ENCODE measurements at places on chromosomes 3 and 15.

GRCh38 chr3:129974833-129975704, 549 bp downstream of the TRH start:
- DNase-seq: no peak

DNA sequence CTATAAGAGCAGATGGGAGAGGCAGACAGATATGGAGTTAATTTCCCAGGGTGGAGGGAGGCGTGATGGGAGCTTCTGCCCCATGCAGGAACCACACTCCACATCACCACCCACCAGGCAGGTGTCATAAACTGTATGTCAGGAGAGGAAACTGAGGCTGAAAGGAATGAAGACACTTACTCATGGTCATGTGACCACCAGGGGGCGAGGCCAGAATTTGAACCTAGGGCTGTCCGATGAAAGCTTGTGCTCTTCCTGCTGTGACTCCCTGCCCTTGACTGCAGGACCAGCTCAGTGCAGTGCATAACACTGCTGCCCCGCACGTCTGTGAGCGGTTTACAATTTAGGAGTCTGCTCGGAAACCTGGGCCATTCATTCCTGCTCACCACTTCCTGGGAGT, 28.8 kb downstream of the NUP210 start:
- DNase-seq: no peak

DNA sequence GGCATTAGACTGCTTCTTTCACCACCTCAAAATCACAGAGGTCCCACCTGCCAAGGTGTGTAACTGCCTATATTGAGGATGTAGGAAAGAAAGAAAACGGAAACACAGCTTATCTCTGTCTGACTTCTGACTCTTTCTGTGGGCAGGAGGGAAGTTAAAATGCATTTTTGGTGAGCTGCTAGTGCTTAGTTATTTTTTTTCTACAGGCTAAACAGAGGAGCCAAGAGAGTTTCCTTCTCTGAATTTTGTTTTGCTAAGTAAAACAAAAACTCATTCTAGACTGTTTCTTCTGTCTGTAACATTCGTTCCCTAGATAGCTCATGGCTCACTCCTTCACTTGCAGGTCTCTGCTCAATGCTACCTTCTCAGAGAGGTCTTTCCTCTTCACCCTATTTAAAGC, 18.8 kb upstream of the AMOTL2 start:
- DNase-seq: no peak

DNA sequence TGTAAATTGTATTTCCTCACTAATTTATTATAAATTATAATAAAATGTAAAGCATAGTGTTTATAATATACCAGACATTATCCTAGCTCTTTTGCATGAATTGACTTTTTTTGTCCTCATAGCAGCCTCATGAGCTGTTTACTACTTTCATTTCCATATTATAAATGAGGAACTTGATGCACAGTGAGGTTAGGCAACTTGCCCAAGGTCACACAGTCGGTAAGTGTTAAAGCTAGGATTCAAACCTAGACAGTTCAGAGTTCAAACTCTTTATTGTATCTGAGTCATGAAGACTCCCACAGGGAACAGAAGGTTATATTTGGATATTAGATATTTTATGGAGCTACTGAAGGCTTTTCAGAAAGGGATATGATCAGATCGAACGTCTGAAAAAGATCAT, 322.2 kb upstream of the SATB1 start:
- no peak for DNase-seq

DNA sequence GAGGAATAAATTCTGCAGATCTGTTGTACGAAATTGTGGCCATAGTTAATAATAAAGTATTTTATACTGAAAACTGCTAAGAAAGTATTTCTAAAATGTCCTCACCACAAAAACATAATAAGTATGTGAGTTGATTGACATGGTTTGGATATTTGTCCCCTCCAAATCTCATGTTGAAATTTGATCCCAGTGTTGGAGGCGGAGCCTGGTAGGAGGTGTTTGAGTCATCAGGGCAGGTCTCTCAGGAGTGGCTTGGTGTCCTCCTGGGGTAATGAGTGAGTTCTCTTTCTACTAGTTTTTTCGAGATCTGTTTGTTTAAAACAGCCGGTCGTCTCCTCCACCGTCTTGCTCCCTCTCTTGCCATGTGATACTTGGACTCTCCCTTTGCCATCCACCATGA, 424.1 kb upstream of the KCNMB2 start:
- DNase-seq: no peak

- DNase-seq: peak; percentile 4
These were observed 812 bp upstream of the SEC62 start for GRCh38 chr3:169965562-169966427.

GRCh38 chr3:59247402-59247841, 197.6 kb upstream of the CFAP20DC start:
- no peak for DNase-seq

- DNase-seq: no peak
These were observed 74.0 kb downstream of the UBE2E2 start for GRCh38 chr3:23276913-23277658.

DNA sequence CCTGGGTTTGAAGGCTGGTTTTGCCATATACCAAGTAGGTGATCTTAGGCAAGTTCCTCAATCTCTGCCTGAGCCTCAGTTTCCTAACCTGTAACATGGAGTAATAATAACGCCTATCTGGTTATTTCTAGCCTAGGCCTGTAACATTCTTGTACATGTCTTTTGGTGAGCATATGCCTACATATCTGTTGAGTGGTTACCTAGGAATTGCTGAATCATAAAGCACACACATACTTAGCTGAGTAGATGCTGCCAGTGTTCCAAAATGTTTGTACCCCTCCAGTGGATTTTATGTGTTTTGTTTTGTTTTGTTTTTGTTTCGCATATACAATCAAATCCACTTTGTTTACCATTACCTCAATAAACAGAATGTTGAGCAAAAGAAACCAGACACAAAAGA, 17.4 kb upstream of the MFGE8 start:
- no peak for DNase-seq

DNA sequence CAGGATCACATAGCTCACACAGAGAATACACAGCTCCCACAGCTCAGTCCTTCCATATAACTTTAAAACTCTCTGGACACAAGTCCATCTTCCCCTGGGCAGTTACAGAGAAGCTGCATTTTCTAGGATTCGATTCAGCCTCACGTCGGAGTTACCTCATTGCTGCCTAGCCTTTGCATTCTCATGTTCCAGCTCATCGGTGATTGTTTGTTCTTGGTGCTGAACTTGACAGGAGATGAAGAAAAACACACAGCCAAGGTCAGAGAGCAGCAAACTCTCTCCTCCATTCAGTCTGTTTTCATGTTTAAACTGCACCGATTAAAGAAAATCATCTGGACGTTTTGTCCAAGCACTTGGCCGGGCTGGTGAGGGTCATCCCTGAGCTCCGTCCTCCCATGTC, 375.5 kb upstream of the CFAP20DC start:
- DNase-seq: peak; percentile 98

- DNase-seq: peak; percentile 11
These were observed 753 bp upstream of the FES start for GRCh38 chr15:90883526-90883975.

GRCh38 chr15:85457392-85457968, 77.1 kb downstream of the AKAP13 start:
- DNase-seq: no peak

GRCh38 chr3:184694716-184695115, 17.1 kb downstream of the MAGEF1 start:
- DNase-seq: no peak

GRCh38 chr15:66065325-66065724, 188.2 kb downstream of the MEGF11 start:
- no peak for DNase-seq

- DNase-seq: no peak
These were observed 266.3 kb upstream of the EPHA6 start for GRCh38 chr3:96548073-96548472.

GRCh38 chr3:114219741-114220140, 17.6 kb downstream of the ZNF80 start:
- no peak for DNase-seq

DNA sequence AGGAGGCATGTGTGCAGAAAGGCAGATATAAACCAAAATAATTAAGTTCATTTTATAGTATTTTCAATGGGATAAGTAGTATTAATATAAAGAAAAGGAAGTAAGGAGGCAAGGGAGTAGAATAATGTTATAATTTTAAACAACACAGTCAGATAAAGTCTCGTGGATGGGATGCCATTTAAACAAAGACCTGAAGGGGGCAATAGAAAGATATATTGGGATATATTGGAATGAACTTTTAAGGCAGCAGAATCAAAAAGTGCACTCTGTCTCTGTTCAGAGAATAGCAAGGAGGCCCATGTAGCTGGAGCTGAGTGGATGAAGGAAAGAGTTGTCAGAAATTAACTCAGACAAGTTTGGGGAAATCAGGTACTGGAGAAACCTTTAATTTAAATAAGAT, 158.7 kb downstream of the CGGBP1 start:
- DNase-seq: no peak

- DNase-seq: peak; percentile 56
These were observed 136.7 kb downstream of the SMAD6 start for GRCh38 chr15:66838671-66839239.

DNA sequence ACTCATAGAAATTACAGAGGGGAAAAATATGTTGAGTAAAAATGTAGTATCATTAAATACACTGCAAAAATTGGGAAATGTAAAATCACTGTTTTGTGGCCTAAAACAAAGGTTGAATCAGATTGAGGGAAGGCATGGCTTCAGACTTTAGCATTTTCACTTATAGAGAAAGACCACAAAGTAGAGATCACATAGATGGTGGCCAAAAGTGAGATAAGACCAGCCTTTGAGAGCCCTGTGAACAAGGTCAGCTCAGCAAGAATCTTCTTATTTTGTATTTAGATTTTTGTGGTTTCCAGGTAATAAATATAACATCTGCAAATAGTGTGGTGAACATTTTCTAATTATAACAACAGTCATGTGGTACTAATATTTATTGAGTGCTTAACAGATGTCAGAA, 544.8 kb upstream of the DPPA4 start:
- no peak for DNase-seq

DNA sequence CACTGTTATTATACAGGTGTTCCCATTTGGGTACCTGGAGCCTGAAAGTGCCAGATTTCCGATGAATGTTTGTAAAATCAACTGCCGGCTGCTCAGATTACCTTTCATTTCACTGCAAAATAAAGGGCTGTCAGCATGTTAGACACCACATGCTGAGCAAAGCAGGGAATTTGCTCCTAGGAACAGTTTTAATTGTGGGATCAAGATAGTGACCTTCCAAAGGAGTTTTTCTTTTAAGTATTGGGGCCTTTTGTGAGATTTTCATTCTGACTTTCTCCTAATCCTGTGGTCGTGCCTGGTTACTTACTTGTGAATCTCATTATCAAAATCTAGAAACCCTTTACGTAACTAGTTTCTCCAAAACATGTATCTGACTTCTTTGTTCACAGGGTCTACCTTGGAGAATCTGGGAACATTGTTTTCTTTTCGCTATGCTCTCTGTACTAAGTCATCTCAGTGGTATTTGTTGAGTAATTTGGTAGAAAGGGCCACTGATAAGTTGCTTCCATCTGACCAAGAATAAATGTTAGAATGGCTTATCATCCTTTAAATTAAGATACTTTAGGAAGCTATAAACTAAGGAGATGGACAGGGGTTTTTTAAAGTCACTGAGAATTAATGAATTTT, 40.8 kb upstream of the LRTM1 start:
- DNase-seq: peak; percentile 80

DNA sequence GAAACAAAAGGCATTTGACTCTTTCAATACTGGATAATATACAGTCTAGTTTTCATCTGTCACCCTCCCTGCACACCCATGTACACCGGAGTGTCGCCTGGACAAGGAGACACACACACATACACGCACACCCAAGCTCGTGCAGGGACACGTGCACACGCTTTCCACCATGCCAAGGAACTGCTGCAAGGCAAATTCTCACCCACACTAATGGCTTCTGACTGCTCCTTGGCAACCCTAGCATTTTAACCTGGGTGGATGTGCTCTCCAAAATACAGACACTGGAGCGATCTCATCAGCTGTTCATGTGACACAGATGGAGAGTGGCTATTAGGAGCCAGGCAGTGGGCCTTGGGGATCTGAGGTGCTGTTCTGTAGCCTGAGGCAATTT, 61.6 kb downstream of the MEIS2 start:
- DNase-seq: no peak

DNA sequence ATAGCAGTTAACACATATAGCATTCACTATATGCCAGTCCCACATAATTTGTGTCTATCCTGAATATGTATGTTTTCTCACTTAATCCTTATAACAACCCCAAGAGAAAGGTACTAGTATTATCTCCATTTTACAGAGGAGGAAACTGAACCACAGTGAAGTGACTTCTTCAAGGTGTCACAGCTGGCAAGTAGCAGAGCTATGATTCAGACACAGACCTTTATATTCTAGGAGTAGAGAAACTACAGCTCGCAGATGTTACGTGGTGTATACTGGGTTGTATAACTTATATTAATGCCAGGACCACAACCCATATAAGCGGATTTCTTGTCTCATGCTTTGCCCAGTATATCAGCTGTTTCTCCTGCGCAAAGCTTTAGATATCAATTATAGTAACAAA, 29.5 kb upstream of the ICE2 start:
- no peak for DNase-seq

DNA sequence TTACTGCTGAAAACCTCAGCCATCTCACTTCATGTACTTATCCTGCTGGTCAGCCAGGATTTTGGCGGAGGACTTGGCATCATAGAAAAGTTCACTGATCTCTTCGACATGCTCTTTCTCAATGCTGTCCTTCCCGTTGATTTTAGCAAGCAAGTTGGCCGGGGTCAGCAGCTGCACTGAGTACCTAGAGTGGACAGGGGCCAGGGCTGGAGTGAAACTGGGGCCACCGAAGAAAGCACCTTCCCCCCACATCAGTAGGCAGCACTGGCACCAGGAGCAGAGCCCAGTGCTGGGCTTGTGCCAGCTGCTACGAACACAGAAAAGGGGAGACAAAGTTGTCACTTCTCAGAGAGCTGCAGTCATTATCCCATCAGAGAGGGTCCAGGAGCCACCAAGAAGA, 29.0 kb downstream of the SEC61A1 start:
- DNase-seq: no peak

DNA sequence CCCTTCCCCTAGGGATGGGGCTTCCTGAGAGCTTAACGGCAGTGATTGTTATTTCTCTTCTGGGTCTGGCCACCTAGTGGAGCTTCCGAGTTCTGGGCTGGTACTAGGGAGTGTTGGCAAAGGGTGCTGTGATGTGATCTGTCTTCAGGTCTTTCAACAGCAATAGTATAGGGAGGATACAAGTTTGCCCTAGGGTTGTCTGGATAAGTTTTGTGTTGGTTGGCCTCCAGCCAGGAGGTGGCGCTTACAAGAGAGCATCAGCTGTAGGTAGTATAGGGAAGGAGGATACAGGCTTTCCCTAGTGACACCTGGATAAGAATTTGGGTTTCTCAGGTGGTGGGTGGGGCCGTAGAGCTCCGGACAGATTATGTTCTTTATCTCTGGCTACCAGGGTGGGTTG, 19.2 kb upstream of the CPOX start:
- DNase-seq: no peak

DNA sequence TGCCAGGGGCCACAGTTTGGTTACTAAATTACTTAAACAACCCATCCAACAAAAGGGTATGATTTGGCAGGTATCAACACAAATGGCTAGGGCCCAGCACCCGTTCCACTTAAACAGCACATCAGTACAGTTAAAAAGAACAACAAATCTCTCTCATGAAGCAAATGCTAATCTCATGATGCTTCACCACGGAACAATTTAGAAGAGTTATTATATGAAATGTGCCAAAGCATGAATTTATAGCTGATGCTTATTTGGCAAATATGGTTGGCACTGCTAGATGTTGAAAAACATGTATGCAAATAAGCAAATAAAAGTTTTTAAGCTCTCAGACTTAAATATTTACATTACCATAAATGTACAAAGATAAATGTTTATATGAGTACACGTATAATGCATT, 2.3 kb downstream of the PEAK1 start:
- DNase-seq: peak; percentile 28

- DNase-seq: peak; percentile 92
These were observed 4.0 kb downstream of the TM4SF1 start for GRCh38 chr3:149373235-149374125.
